ENCODE measurements at places on chromosomes 16 and 17.
A peak's percentile ranks its signal among the peaks of the same experiment; 100 is the strongest.

DNA sequence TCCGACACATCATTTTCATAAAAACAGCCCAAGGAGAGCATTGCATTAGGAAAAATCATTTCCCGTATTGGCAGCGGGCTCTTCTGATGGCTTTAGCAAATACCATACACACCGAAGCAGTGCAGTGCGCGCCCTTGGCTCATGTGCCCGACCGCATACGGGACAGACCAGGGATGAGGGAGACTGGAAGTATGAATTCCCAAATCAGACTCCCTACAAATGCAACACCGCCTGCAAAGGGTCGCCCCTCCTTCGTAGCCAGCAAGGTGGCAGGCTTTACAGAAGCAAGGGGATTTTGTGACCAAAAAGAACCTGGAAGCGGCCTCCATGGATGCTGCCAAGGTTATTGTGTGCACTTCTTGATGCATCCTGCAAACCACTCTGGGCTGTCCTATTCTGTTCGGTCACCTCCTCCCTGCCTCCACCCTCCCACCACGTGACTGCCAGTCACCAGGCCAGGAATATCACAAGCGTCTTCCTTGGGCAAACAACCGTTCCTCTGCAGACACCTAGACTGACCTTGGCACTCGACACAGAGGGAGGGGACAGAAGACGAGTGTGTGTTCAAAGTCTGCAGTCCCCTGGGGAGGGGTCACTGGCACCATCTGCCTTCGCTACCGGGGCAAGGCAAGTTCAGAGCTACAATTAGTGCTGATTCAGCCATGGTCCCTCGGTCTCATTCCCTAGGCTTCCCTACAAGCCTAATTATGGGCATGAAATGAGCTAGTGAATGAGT lies 460.4 kb downstream of the SLC39A11 start:
- no peak for DNase-seq

- no peak for DNase-seq
Observed at GRCh38 chr16:73015612-73016487, 32.1 kb downstream of the ZFHX3 start.

- DNase-seq, result no peak
Observed at GRCh38 chr16:17379121-17379571, 91.6 kb downstream of the XYLT1 start.

DNA sequence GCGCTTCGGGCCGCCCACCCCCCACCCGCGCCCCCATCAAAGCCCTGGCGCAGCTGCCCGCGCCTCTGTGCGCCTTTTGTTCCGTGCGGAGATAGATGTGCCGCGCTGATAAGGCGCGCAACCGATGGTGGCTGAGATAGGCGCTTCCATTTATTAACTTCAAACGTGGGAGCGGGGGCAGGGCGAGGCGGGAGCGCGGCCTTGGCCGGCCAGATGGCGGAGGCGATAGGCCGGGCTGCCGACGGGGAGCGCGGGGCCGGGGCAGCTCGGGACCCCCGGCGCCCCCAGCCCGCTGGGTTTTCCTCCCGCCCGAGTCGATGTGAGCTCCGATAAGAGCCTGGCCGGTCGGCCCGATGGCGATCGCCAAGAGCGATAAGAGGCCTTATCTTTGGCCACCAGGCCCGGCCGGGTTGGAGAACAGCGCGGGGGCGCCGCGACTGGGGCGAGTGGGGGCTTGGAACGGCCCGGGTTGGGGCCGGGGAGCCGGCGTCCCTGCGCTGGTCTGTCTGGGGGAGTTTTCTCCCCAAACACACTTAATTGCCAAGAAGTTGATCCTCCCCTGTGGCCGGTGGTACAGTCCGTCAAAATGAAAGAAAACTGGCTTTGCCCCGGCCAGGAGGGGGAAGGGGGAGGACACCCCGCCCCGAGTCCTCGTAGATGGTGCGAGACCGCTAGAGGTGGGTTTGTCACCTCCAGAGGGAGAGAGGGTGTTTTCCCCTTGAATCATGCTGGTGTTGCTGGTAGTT lies 2.7 kb downstream of the ZFPM1 start:
- DNase-seq, result no peak

DNA sequence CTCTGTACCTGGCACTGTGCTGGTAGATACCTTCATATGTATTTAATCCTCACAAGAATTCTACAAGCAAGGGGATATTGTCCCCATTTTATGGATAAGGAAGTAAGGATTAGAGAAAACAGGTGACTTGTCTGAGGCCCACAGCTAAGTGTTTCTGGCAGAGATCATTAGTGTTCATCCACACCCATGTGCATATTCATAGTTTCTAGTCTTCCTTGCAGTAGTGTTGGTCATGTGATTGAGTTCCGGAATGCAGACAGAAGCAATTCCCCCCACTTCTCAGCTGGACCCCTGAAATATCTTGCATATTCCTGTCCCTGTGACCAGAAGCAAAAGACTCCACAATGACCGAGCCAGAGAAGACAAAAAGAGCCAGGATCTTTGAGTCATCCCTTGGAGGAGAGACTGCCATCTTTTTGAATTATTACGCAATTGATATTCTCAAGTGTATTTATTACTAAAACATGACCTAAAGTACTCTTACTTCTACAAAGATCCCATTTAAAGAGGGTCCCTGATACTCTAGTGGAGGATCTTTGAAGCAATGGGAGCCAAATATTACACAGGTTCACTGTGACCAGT lies 43.4 kb downstream of the SOX9 start:
- DNase-seq, result no peak

- no peak for DNase-seq
Observed at GRCh38 chr17:43456661-43457361, 27.0 kb upstream of the DHX8 start.

- DNase-seq, result no peak
Observed at GRCh38 chr17:79031996-79032875, 8.3 kb downstream of the C1QTNF1 start.

DNA sequence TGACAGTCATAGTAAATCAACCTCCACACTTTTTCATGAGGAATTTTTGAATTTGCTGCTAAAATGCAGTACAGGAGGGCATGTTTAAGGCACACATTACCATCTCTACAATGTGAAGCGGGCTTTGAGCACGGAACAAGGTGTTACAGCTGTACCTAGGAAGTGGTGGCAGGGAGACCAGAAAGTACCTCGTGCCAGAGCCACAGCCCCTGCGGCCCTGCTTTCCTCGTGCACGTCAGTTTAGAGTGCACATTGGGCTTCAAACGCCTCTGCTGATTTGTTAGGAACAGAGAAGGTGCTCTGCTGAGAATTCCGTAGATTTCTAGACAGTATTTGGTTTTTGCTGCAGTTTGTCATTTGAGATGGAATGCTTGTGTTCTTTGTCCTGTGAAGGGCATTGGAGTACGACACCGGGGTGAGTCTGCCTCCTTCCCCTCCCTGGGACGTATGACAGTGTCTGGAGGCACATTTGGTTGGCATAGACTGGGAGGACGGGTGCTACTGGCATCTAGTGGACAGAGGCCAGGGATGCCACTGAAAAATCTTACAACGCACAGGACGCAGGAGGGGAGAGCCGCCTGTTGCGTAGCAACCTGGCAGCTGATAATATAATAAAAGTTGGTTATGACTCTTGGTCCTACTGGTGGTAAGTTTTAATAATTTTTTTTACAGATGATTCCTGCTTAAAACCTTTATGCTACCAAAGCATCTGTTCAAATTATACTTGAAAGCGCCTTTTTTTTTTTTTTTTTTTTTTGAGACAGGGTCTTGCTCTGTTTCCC lies 9.1 kb downstream of the FOXK2 start:
- no peak for DNase-seq

DNA sequence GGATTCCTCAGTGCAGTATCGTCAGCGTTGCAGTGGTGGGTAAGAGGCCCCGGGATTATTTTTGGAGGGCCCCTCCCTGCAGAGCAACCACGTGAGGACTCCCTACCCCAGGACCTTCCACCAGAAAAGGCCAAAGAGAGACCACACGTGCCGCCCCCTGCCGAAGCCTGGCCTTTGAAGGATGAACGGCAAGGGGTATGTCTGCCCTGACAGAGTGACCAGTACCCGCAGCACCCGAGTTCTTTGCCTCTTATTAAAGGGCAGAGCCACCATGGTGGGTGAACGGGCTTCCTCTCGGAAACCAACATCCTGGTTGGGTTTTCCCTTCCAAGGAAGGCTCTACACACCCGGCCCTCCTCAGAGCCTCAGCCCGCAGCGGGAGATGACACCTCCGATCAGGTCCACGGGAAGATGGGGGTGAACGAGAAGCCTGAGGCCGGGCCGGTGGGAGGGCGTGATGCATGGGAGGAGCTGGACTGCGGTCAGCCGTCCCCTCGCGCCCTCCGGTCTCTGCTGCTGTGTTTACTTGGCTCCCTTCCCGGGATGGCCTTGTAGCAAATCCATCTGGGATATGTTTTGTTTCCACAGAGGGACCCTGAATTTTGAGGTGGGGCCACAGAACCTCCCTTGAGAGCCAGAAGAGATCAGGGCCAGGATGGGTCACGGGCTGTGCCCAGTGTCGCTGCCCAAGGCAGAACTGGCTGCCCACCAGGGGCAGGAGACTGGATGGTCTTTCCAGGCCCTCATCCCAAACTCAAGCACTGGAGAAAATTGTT lies 49.1 kb downstream of the TBC1D16 start:
- DNase-seq, result no peak

DNA sequence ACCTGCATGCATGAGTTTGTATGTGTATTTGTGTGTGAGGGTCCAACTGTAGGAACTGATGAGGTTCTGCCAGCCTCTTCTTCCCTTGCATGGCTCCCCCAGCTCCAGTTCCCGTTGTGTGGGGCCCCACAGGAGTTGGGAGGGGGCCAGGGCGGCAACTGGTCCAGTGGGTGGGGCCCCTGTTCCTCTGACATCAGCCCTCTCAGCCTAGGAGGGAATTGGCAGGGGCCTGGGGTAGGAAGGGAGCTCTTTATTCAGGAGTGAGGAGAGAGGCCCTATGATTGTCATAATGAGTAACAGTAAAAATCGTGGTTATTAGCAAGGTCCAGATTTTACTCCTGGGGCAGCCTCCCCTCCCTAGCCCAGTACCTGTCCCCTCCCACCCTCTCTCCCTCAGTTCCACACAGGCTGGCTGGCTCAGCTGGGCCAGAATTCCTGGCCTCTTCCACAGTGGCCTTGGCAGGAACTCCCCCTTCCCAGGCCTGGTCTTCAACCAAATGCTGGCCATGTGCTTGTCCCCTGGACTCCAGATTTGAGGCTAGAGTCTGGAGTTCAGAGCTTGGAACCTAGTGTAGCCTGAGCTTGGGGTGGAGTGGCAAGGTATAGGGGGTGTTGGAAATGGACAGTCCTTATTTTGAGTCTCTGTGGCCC lies 18.9 kb downstream of the RARA start:
- DNase-seq, result no peak

DNA sequence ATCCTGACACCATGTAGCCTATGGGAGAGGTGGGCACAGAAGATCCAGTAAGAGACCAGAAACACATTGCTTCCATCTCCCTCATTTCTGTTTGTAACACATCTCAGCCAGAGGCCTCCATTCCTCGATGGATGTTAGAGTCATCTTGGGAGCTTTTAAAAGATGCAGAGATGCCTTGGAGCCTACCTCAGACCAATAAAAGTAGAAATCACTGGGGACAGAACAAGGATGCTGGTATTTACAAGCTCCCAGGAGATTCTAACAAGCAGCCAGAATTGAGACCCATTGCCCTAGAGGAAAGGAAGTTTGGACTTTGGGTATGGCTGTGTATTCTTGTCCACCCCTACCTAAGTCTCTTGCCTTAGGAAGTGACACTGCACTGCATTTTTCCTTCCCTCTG lies 40.8 kb downstream of the HS3ST3A1 start:
- no peak for DNase-seq

- no peak for DNase-seq
Observed at GRCh38 chr16:6157806-6158205, 1060.2 kb upstream of the EEF2KMT start.

GRCh38 chr17:8162997-8163977 lies 539 bp upstream of the VAMP2 start:
- no peak for DNase-seq

GRCh38 chr17:53313746-53314145 lies 509.0 kb upstream of the KIF2B start:
- no peak for DNase-seq

GRCh38 chr17:27530764-27531391 lies 74.6 kb downstream of the KSR1 start:
- no peak for DNase-seq

DNA sequence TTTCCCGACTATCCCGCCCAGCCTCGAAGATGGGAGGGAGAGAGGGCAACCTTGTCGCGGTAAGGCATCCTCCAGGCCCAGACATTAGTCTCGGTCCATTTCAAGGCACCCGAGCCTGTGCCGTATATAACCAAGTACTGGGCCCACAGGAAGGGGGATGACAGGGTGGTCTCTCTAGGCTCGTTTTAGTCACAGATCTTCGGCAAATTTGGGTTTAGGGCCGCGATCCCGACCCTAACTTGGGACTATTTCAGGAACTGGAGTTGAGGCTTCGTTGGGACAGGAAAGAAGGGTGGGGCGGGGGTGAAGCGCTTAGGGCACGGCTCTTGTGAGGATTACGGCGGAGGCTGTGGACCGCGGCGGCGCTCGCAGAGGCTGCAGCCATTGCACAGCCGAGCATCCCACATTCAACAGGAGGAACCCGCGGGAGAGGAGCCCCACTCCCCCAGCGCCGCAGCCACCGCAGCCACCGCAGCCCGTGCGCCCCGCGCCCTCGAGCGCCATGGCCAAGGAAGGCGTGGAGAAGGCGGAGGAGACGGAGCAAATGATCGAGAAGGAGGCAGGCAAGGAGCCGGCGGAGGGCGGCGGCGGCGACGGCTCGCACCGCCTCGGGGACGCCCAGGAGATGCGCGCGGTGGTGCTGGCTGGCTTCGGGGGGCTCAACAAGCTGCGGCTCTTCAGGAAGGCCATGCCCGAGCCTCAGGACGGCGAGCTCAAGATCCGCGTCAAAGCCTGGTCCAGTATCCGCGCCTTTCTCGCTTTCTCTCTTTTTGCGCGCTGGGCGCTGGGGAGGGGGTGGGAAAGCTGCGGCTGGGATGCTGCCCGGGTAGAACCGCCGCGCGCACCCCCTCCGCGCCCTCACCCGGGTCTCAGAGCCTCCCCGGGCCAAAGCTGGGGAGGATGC lies at the start of gene VAT1L:
TSS of gene VAT1L (plus strand) at position 384 of the 904 bp plus-strand sequence. CDS start at position 503, 119 bp downstream.
- no peak for DNase-seq

GRCh38 chr17:38556239-38556638 lies 49.5 kb downstream of the SRCIN1 start:
- DNase-seq, result no peak

- DNase-seq, result no peak
Observed at GRCh38 chr16:88626646-88627045, 11.7 kb upstream of the IL17C start.

GRCh38 chr17:28901866-28902818 lies 737 bp downstream of the DHRS13 start:
- peak; percentile 13 for DNase-seq

GRCh38 chr16:67820608-67821259 lies 14.0 kb downstream of the TSNAXIP1 start:
- DNase-seq, result no peak

GRCh38 chr17:82101301-82101715 lies 3.3 kb upstream of the FASN start:
- DNase-seq, result no peak

DNA sequence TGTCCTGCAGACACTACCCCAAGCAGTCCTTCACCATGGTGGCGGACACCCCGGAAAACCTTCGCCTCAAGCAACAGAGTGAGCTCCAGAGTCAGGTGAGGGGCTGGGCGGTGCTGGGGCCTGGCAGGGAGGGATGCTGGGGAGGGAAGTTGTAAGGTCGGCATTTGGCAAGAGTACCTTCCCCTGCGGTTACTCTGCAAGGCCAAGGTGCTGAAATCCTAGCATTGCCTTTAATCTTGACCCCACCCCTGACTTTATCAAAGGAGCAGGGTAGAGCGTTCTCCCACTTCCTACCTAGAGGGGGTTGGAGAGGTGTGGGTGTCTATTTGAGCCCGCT lies 20.5 kb downstream of the LASP1 start:
- no peak for DNase-seq

All from NCI-H1417 treated with DMSO at 0.1 percent for 48 hours (cell line).